ENCODE measurements at places on chromosomes 2 and 18.
A peak's percentile ranks its signal among the peaks of the same experiment; 100 is the strongest.

DNA sequence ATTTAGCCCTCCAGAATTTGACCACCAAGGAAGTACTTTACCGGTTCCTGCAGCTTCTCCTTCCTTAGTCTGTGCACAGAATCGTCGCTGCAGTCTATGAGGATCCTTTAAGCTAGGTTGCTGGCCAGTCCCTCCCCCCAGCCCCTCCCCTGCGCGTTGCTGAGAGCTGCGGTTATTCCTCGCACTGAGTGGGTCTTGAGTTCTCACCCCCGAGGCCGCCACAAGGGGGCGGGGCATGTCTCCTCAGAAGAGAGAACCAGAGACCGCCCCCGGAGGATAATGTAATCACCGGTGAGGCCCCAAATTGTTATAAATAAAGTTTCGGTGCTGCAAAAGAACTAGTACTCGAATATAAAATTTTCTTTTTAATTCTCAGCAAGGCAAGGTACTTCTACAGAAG is 1184.9 kb upstream of the CDH2 start:
- no peak for DNase-seq

DNA sequence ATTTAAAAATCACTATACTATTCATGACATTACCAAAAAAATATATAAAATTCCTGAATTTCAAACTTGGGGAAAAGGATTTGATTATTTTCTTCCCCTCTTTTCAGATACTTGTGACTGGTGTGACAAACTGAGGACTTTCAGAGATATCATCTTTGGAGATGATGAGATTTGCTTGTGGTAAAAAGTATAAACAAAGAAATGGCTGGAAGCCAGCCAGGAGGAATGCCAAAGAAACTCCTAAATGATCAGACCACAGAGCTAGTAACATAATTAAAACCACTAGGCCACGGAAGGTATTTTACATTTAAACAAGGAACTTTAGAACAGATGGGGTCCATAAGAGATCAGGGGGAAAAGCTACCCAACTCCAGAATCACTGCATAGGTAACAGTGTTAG is 58.7 kb downstream of the PIGN start:
- peak; percentile 85 for DNase-seq

- DNase-seq: peak; percentile 50
These were observed 2.4 kb downstream of the MAP4K4 start for GRCh38 chr2:101699755-101700461.

DNA sequence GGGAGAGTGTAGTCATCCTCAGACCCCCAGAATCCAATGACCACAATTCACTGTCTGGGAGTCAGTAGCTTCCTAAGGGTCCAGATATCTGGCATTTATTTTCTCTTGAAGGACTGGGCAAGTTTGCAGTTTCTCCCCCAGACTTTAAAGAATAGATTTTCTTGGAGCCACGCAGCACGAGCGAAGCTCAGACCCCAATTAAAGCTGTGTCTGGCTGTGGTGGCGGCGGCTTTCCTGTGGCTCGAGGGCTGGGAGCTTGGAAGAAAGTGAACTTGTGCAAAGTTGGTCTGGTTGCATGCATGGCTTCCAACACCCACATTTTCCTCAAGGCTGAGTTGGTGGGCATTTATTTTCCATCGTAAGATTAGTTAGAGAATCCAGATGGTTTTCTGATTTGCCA is 105.0 kb downstream of the ACKR3 start:
- DNase-seq: no peak

DNA sequence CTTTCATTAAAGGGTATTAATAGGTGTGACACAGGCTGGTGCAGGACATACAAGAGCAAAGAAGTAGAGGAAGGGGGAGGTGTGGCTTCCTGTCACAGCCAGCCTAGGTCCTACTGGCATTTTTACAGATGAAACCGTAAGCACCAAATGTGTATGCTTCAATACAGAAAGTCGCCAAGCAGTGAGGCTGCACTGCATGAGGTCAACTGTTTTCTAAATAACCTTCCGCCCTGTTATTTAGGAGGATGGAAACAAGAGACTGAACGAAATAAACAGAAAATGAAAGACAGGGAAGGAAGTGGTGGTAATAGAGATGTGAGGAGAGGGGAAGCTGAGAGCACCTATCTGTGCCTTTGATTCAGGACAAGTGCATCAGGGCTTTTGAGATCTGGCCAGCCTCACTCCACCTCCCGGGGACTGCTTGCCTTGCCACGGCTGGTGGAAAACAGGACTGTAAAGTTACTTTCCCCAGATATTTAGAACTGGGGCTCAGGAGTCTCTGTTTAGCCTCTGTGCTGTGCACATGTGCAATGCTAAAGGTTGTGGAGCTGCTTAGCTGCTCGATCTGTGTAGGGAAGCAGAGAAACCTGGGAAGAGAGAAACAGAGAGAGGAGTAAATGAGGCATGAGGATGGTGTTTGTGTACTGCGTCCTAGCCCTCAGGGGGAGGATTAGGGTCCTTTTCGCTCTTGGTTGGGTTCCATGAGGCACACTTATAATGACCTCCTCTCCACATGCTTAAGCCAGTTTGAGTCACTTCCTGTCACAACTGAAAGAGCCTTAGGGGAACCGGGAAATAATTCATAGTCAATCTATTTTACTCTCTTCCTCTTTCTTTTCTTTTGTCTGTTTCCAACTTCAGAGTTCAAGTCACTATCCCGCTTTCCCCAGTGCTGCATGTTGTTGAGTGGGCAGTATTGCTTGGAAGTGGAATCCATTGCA is 62.3 kb upstream of the BOD1L2 start:
- DNase-seq: peak; percentile 11

DNA sequence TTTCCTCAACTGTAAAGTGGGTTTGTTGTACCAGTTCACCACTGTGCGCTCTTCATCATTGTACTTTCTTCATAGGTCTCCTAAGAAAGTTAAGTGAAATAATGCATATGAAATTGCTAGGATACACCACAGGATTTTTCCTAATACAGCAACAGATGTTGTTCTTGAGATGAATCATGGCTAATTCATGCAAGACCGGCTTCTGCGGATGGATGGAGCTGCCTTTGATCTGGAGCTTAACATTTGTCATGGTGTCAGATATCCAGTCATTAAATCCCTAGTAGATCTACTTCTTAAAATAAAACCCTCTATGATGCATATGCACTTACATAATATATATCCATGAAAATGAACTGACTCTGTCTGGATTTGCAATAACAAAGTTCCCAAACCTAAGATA is 114.1 kb downstream of the COL6A3 start:
- DNase-seq: peak; percentile 98

- DNase-seq: no peak
These were observed 146.3 kb upstream of the TTC39C start for GRCh38 chr18:23868136-23868785.

DNA sequence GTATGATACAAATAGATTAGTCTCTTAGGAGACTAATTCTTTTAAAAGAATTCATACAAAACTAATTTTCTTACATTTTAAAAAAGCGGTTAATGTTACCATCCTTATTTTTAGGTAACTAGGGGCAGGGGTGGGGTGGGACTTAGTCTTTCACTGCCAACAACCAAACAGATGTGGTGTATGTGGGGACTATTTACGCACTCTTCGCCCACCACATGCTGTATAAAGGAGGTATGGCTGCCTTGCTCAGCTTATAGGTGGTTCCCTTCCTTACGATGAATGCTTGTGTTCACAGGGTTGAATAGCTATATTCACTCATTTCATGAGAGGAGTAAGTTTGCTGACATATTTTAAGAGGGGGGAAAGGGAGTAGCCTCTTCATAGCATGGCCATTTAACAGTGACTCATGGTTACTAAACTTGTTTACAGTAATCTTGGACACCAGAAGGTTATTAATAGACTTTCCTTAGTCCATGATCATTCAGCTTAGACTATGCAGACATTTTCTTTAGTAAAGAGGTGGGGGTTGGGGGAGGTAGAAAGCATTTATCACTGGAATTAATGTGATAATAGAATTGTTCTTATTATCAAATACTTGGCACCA is 61.8 kb downstream of the CAB39 start:
- peak; percentile 90 for DNase-seq

- no peak for DNase-seq
These were observed 1.2 kb downstream of the KCNF1 start for GRCh38 chr2:10912796-10913455.

- no peak for DNase-seq
These were observed 106.9 kb upstream of the RGPD4 start for GRCh38 chr2:107719836-107720235.

DNA sequence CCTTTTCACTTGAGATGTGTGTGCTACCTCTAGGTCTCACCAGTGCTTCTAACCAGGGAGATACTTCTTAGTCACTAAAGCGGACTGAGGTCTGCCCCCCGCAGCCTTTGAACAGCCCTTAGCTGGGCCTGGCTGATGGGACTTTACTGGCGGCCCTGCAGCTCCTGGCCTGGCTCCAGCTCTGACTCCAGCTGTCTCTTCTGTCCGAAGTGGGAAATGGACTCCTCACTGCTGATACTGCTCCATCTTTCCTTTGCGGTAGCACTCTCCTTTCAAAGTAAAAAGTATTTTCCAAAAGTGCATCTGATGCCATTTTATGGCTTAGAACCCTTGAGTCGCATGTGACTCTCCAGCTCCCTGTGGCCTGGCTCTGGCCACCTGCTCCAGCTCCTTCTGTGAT is 64.5 kb downstream of the ATP9B start:
- no peak for DNase-seq

GRCh38 chr2:69943843-69944525 is 17.4 kb downstream of the ASPRV1 start:
- DNase-seq: no peak

DNA sequence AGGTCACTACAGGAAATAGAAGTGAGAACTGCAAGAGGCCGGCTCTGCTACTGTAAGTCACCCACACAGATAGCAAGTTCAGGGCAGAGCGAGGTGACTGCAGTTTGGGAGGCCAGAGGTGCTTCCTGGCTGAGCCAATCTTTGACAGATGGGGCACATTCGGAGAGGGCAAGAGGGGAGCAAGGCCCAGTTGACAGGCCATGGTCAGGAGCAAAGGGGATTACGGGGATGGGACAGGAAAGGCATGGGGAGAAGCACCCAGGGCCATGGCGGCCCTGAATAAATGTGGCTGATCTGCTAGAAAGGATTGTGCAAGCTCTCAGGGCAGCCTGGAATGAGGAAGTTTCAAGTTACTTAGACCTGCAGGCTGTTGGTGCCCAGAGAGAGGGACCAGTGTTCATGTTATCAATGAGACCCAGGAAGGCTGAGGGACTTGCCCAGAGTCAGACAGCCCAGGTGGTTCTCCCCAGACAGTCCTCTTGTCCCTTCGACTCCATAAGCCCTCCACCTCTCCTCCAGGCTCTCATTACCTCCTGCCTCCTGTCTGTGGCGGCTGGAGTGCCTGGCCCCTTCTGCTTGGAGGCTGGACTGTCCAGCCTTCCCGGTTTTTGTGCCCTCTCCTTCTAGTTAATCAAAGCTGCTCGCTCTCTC is 123.3 kb downstream of the CTIF start:
- peak; percentile 82 for DNase-seq

GRCh38 chr18:76958692-76959341 is 136.5 kb downstream of the ZNF236 start:
- DNase-seq: peak; percentile 8

DNA sequence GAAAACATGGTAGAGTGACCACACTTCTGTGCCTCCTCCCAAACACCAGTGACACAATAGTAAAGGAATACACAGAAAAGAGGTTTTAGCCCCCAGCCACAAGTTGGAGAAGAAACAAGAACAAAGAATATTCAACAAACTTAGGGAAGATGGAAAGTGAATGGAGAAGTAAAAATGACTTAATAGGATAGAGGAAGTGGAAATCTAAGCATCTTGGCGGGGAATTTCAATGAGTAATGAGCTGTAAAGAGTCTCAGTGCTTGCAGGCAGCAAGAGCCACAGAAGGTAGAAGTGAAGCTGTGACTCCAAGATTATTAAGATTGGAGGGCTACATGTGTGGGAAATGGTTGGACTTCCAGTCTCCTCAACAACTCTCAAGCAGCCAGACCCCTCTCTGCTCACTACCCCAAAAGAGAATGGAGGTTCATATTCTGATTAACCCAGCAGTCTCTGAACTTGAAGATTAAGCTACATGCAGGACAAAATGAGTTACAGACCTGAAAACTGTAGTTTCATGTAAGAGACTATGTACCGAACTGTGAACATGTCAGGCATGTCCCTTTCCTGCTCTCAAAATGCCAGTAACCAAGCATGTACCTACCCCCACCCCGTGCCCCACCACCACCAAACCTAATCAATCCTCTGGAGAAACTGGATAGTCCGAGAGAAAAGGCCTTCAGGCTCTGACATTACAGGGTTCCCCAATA is 16.9 kb upstream of the HNRNPLL start:
- peak; percentile 44 for DNase-seq

DNA sequence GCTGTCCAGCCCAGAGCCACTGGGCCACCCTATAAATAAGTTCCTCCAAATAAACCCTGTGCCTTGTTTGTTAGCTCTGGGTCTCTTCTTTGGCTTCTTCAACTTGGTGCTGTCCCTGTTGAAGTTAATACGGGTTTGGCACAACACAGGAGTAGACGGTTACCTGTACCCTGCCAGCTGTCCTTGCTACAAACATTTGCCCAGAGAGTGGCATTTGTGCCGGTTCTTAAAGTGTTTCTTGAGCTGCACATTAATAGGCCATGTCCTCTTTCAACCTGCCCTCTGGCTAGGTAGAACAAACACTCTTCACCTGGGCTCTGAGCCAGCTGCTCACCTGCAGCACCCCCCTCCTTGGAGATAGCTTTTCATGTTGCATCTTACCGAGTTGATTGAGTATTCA is 139.2 kb downstream of the NEDD4L start:
- DNase-seq: no peak

- no peak for DNase-seq
These were observed 4.4 kb upstream of the KLHL29 start for GRCh38 chr2:23380562-23381065.

DNA sequence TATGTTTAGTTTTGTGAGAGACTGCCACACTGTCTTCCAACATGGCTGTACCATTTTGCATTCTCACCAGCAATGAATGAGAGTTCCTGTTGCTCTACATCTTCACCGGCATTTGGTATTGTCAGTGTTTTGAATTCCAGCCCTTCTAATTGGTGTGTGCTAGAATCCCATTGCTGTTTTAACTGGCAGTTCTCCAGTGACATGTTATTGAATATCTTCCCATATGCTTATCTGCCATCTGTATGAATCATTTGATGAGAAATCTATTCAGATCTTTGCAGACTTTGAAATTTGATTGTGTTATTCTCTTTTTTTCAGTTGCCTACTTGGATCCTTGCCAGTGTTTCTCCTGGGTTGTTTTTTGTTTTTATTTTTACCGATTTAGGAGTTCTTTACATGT is 99.0 kb downstream of the SNTG2 start:
- DNase-seq: peak; percentile 88

GRCh38 chr2:12642859-12643258 is 73.9 kb upstream of the TRIB2 start:
- DNase-seq: no peak

GRCh38 chr18:35935805-35936204 is 36.7 kb upstream of the RMP24 start:
- DNase-seq: no peak

GRCh38 chr18:58336605-58337004 is 292.3 kb downstream of the ALPK2 start:
- DNase-seq: peak; percentile 8

DNA sequence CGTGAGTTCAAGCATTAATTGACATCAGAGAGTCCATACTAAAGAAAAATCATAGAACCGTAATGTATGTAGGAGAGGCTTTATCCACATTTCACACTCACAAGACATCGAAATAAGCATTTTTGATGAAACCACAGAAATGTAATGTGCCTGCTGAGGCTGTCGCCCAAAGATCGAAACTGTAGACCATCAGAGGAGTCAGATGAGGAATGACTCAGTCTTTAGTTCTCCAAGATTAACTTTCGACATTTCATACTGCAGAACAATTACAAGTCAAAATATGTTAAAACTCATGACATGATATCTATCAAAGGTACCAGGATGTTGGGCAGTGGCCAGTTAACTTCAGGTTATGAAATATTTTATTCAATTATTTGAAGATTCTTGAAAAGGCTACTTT is 79.6 kb downstream of the RAB31 start:
- peak; percentile 69 for DNase-seq
